Lung (tissue), 17 donors: ENCODE measurements at places on chromosomes 6 and 20.

- DNase-seq: no peak
Measured at GRCh38 chr6:816510-817084, 123.7 kb upstream of the EXOC2 start.

- no peak for DNase-seq
Measured at GRCh38 chr6:21476112-21476511, 117.4 kb upstream of the SOX4 start.

- no peak for DNase-seq
Measured at GRCh38 chr6:104640150-104640700, 219.5 kb downstream of the HACE1 start.

DNA sequence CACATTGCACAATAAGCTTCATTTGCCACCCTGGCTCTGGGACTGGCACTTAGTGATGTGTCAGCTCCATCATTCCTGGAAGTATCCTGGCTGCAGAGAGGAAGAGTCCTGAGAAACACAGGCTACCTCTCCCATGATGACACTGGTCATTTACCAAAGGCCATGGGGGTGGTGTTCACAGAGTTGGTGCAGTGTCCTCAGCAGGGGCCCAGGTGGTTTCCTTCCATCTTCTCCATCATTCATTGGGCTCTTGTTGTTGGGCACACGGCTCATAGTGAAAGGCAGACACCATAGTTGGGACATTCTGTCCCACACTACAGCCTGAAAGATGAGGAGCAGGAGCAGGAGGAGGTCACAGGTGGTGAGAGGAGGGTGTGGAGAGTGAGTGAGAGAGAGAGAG lies 15.8 kb upstream of the CST1 start:
- DNase-seq: no peak

GRCh38 chr6:85449388-85449817 lies 480 bp upstream of the NT5E start:
- peak; percentile 26 for DNase-seq

DNA sequence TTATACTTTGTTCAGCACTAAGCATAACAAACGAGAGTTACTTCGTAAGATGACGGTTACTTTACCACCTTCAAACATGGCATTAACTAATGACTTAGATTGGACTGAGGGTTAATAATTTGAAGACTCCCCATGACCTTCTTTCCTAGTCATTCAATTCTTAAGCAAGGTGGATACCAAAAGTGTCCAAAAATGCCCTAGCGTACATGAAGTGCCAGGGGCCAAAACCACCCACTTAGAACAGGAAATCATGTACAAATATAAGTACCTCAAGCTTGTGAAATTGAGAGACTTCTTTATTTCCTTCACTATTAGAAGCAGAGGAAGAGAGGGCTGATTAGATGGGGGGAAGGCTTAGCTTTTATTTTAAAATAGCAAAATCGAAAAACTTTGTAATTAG lies 166.4 kb downstream of the ATXN1 start:
- no peak for DNase-seq

DNA sequence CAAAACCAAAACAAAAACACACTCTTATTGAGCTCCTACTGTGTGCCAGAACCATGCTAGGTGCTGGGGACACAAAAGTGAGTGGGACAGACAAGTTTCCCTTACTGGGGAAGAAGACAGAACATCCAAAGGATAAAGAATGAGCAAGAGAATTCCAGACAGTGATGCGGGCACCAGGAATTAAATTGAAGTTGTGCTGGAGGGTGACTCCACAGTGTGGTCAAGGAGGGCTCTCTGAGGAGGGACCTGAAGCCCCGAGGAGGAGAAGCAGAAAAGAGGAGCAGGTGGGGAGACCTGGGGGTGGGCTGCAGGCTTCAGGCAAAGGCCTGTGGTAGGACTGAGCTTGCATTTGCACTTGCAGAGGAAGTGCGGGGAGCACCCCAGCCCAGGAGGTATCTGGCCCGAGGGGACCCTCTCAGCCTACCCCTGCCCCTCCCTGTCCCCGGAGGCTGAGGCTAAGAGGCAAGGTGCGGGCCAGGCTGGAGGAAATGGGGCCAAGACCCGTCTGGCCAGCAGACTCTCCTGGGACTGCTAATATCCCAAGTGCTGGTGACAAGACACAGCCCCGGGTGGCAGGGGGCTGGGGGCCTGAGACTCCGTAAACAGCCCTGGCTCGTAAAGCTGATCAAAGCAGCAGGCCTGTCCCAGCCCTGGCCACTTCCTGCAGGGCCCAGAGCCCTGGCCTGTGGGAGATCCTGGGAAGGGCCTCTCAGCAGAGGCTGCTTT lies 57.1 kb downstream of the SNAI1 start:
- DNase-seq: peak; percentile 81

GRCh38 chr6:160791981-160792418 lies 90.0 kb downstream of the PLG start:
- no peak for DNase-seq

DNA sequence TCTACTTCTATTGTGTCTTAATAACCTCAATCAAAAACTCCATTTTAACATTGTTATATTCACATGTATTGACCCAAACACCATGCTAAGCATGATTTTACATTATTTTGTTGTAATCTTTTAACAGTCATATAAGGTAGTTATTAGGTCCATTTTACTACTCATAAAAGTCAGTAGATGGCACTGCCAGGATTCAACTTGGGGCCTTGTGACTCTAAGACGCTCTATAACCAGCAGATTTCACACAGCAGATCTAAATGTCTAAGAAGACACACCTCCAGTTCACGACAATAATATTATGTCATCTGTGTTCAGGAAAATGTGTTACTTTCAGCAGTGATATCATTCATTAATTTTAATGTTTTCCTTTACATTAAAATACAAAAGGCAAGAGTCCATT lies 88.0 kb downstream of the FRK start:
- DNase-seq: no peak

DNA sequence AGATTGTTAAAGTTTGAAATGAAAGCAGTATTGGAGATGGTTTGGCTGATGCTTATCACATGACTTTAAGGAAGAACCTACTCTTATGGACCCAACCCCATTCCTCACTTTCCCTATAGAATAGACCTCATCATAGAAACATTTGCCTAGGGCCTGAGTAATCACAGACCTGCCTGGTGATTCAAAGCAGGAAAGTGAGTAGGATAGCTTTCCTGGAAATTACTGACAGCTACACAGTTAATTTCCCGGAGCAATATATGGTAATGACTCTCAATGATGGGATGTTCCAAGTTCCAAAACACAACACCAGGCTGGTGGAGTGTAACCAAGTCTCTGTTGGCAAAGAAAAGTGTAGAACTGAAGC lies 233.8 kb downstream of the SIM1 start:
- DNase-seq: no peak

- DNase-seq: no peak
Measured at GRCh38 chr6:33950472-33950881, 146.7 kb upstream of the MLN start.

DNA sequence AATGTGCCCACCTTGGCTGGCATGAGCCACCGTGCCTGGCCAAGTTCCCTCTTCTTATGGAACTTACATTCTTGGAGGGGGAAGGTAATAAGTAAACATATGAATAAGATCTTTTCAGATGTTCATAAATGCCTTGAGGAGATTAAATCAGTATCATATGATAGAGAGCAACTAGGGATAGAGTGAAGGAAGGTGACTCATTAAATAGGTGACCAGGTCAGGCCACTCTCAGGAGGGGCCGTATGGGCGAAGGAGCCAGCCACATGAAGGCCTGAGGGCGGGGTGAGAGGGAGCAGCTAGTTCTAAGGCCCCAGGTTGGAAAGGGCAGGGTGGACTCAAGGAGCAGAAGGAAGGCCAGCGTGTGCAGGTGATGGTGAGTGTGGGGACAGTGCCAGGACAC lies 91.1 kb downstream of the UST start:
- no peak for DNase-seq

DNA sequence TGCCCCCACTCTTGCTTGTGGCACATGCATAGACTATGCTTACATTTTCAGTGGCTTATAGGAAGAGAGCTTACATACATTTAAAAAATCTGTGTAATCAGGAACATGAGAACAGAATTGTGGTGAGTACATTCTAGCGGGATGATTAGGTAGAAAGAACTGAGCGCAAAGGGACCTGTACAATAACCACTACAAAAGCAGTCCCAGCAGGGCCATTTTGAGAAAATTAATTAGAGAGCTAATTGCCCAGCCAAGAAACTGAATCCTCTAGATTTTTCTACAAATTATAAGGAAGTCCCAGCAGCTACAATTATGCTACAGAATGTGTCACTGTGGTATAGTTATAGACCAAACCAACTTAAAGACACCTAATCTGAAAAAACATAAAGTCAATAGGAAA lies 105.6 kb upstream of the TNFAIP3 start:
- DNase-seq: no peak

GRCh38 chr20:18395544-18395943 lies 71.3 kb downstream of the DZANK1 start:
- no peak for DNase-seq

GRCh38 chr6:143772116-143773086 lies 70.7 kb upstream of the LTV1 start:
- peak; percentile 56 for DNase-seq

- no peak for DNase-seq
Measured at GRCh38 chr20:1402149-1402548, 9.3 kb upstream of the FKBP1A start.

GRCh38 chr20:17298171-17298570 lies 71.3 kb downstream of the PCSK2 start:
- no peak for DNase-seq

DNA sequence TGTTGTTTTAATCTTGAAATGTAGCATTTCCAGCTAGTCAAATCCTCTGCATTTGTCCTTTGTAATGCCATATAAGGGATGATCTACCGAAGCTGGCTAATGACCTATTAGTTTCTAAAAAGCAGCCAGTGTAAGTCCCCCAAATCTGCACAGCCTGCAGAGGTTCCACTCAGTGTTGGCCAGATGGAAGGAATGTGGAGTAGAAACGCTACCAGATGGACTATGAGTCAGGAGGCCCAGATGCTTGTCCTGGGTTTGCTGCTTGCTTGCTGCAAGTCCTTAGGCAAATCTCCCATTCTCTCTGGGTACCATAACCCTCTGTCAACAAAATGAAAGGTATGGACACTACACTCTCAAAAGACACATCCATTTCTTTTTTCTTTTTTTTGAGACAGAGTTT lies 149.8 kb downstream of the BTBD9 start:
- no peak for DNase-seq

DNA sequence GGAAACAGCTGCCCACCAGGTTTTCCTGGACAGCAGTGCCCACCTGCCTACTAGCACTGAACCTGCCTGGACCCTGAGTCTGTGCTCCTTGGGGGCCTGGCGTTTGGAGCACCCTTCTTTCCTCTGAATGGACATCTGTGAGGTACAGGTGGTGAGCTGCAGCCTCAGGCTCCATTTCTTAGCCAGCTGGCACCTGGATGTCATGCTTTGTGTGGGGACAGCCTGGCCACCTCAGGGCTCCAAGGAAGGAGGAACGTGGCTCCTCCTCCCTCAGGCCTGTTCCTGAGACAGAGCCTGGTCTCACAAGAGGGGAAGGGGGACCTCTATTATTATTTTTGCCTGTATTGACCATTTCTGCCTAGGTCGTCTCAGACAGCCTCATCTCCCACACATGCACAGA lies 8.1 kb downstream of the TMEM151B start:
- no peak for DNase-seq

- no peak for DNase-seq
Measured at GRCh38 chr6:40794586-40794985, 207.4 kb upstream of the LRFN2 start.

DNA sequence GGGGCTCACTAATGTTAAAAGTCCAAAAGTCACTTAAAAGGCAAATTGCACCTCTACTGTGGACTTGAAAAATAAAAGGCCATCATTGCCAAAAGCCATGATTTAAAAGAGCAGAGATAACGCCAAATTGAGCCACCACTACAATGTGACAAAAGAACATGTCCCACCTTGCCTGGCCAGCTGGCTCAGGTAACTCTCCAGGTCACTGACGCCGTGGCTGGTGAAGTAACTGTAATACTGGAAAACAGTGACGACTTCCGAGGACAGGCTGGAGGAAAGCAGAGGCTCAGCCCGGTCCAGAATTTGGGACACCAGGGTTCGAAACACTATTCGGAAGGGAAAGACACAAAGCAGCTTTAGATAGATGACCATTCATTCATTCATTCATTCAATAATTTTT lies 29.3 kb upstream of the ARMH2 start:
- DNase-seq: no peak

DNA sequence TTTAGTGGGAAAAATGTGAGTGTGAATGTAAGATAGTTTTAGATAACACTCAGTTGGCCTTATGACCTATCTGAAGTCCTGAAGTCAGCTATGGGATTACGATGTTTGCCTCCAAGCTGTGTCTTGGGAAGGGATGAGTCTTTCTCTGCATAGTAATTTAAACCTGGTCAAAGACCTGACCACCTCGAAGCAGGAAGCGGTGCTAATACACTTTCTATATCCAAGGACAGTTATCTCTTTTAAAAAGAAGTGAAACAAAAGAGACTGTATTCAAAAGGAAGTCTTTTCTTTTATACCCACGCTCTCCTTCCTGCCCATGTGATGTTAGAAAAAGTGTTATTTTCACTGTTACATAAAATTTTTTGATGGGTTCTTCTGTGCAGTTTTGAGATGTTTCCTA lies 94.9 kb downstream of the JARID2 start:
- DNase-seq: no peak

DNA sequence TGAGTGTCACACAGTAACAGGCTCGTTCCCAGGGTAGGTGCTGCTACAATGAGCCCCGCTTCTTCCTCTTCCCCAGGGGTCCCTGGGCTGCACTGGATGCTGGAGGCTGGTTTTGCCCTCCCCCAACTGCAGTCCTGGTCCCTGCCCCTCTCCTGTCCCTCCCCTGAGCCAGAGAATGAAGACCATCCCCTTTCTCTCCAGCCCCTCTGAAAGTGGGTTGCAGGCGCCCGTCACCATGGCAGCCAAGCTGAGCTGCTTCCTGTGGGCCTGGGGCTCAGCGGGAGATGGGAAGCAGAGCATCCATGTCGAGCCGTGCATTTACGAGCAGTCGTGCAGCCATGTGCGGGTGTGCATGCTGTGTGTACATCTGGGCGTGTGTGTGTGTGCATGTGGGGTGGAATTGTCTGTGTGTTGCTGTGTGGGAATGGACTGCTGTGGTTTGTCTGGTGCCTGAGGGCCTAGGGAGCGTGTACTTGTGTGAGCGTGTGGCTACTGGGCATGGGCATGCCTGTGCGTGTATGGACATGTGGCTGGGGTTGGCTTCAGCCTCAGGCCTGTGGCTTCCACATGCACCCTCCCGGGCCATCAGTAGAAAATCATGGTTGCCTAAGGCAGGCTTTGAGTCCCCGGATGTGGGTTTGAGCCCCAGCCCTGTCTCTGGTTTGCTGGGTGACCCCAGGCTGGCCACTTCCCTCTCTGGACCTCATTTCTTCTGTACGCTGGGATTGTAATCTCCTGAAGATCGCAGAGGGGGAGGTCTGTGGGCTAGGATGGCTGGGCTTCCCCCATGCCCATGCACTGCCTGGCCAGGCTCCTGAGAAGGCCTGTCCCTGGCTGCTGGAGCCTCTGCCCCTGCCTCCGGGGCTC lies 48.8 kb downstream of the SRC start:
- DNase-seq: no peak

DNA sequence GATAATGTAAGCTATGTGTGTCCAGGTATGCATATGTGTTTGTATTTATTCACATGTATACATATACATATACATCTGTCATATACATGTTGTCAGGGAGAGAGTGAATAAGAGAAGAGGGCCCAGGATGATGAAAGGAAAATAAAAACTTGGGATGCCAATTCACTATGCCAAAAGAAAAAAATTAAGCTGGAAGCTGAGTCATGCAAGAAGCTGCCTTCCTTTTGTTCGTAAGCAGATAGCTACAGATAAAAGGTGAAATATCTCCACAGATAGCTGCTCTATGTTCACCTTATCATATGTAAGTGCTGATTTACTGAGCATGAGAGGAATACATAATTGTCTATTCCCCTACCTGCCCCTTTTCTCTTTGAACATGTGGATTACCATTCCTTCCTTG lies 579.9 kb downstream of the EPM2A start:
- DNase-seq: no peak

- no peak for DNase-seq
Measured at GRCh38 chr20:4151991-4152695, 136.8 kb upstream of the RNF24 start.
